ENCODE measurements at places on chromosomes 3 and 15.

DNA sequence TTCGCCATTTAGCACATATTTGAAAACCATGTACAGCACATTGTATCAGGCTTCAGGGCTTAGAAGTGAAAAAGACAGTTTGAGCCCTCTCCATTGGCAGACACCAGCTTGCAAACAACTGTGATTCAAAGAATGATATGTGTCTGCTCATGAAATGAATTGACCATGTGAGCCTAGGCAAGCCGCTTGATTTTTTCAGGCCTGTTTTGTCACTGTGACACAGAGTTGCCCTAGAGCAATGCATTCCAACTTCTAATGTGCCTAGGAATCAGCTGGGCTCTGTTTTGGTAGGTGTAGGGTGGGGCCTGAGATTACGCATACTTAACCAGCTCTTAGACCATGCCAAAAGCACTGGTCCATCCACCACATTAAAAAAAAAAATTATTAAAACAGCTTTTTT, 53.0 kb downstream of the ATP2C1 start:
- no peak for DNase-seq

DNA sequence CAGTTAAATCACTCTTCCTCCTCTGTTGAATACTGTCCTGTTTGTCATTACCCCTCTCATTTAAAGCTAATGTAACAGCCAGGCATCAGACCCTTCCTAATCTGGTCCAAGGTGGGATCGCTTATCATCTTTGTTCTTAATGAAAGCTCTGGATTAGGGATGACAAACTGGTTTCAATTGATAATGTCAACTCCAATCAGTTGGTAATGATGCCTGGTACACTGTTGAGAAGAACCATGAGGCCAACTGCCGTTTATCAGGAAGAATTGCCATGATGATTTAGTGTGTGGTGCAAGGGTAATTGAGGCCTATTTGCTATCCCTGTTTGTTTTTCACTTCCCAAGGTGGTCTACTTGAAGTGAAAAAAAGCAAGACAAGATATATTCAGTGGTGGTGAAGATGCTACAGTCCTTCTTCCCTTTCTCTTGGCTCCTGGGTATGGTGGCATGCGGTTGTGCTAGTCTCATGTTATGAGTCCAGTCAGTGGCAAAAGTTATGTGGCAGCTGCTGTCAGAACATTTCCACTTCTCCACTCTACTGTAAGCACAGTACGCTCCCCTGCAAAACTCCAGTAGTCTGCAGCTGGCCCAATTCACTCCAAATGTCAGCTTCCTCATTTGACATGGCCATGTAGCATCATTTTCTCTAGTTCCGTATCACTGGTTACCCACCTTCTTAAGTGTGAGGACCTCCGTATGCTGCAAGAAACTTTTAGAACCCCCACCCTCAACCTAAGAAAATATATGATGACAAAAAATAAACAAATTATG, 72.5 kb downstream of the MORC1 start:
- no peak for DNase-seq

DNA sequence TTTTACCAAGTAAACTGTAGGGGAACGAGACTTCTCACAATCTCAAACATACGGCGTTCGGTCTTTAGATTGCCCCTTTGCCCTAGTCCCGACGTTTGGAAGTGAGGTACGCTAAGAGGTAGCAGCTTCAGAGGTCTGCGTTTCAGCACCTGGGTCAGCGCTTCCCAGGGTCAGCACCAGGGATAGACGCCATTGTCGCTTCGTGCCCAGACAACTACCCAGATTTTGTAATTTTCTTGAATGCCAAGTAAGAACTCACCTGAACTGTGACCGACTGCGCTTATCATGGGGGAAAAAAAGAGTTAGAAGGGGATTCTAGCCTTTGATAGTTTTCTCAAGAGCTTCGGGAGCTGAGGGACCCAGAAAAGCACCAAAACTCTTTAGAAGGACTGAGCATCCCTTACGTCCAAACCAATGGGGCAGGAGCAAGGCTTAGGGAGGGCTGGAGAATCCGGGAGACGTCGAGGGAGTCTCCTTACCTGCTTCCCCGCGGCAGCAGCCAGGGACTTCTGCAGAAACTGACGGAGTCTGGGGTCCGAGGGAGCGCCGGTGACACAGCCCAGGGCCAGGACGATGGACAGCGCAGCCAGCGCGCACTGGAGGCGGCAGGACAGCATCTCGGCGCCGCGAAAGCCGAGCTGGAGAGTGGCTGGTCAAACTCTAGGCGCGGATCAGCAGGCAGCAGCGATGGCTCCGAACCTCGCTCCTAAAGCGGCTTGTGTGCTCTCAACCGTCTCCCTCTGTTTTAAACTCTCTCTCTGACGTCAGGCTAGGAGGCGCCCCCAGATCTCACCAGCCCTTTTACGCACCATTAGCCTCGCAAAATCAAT, at the start of gene SST:
Gene SST, minus strand, starts transcription at position 720 of the 830 bp plus-strand sequence. Its CDS starts 103 bp downstream, at position 617.
- DNase-seq = peak; percentile 56

GRCh38 chr3:172627057-172627809, 83.6 kb downstream of the NCEH1 start:
- DNase-seq = peak; percentile 28

- peak; percentile 58 for DNase-seq
Measured at GRCh38 chr3:178454726-178455125, 81.5 kb upstream of the KCNMB2 start.

- no peak for DNase-seq
Measured at GRCh38 chr3:94372026-94372425, 309.2 kb downstream of the NSUN3 start.

GRCh38 chr3:47791193-47791855, 9.6 kb upstream of the SMARCC1 start:
- DNase-seq = no peak

- no peak for DNase-seq
Measured at GRCh38 chr3:61820306-61820992, 259.1 kb downstream of the PTPRG start.

- no peak for DNase-seq
Measured at GRCh38 chr3:158642005-158642404, 2.3 kb upstream of the GFM1 start.

- no peak for DNase-seq
Measured at GRCh38 chr15:76625267-76625666, 279.9 kb downstream of the SCAPER start.

DNA sequence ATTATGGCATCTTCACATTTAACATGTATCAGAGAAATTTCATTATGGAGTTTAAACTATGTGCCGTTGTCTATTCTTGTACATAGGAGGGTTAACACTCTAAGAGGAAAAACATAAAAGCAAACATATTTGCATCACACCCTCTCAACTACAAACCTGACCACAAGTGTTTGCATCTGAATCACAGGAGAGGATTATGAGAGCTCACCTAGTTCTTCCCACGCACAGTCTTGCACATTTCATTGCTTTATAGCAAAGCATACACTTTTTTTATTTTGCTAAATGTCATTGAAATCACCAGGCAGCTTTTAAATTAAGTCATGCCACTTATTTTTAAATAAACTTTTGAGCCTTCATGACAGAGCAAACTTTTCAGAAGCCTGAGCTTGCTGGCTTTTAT, 12.5 kb downstream of the TRAT1 start:
- DNase-seq = no peak

DNA sequence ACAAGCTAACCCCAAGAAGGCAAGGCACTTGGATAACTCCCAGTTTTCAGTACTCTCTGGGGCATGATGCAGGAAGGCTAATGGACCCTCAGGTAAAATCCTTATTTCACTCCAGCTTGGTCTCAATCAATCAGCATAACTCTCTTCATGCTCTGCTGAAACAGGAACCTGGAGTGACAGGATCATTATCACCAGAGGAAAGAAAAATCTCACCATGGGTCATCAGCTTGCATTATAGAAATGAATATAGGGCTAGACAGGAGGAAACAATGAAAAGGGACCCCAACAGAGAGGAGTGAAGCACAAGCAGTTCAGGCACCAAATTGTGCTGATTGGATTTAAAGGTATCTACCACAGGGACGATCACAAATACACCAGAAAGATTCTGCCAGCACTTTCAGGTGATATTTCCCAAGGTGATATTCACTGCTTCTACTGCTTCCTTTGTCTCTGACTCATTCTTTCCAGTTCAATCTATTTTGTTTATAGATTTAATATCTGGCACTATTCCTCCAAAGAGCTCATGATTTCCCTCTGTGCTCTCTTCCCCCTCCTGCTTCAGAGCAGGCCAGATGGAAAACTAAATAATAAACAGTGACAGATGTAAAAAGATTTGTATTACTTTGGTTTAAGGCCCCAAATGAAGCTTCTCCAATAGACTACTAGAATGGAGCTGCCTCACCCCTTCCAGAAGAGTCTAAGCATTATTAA, 22.9 kb upstream of the THUMPD3 start:
- no peak for DNase-seq

DNA sequence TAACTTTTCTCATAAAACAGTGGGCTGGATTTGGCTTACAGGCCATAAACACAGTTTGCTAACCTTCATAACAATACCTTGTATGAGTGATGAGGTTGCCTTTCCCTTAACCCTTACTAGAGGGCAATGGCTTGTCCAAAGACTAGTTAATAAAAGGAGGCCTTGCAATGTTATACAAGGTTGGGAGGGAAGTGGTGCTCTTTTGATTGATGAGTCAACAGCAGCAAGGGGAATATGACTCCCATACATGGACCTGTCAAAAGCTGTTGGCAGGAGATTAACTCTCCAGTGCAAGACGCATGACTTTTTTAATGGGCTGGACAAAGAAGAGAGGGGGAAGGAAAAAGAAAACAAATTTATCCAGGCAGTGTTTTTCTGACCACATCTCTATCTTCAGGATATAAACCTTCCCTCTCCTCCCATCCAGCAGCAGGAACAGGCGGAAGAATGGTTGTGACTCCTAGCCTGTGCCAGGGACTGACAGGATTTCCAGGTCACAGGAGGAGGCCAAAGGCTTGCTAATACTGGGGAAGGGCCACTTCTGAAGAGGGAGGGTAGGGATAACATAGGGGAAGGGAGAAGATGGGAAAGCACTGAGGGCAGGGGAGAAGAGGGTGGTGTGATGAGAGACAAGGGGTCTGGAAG, 35.2 kb upstream of the ARL14 start:
- peak; percentile 33 for DNase-seq

GRCh38 chr3:106428565-106428994, 559.8 kb upstream of the CBLB start:
- peak; percentile 99 for DNase-seq

DNA sequence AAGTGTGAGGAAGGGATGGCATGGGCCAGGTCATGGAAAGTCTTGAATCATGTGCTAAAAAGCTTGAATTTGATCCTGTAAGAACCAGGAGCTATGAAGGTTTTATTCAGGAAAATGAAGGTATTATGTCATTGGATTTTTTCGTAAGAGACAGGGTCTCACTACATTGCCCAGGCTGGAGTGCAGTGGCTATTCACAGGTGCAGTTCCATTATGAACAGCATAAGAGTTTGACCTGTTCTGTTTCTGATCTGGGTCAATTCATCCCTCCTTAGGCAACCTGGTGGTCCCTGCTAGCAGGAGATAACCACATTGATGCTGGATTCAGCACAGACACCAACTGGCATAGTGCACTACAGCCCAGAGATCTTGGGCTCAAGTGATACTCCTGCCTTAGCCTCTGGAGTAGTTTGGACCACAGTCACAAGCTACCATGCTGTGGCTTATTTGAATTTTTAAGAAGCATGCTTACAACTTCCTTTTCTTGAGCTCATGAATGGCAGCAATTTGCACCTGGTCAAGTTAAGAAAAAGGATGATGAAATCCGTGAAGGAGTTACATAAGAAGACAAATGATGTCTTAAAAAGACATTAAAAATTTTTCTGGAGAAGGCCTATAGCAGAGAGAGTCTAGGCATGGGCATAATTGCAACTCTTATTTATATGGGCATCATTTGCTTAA, 79.1 kb downstream of the CADPS start:
- no peak for DNase-seq

DNA sequence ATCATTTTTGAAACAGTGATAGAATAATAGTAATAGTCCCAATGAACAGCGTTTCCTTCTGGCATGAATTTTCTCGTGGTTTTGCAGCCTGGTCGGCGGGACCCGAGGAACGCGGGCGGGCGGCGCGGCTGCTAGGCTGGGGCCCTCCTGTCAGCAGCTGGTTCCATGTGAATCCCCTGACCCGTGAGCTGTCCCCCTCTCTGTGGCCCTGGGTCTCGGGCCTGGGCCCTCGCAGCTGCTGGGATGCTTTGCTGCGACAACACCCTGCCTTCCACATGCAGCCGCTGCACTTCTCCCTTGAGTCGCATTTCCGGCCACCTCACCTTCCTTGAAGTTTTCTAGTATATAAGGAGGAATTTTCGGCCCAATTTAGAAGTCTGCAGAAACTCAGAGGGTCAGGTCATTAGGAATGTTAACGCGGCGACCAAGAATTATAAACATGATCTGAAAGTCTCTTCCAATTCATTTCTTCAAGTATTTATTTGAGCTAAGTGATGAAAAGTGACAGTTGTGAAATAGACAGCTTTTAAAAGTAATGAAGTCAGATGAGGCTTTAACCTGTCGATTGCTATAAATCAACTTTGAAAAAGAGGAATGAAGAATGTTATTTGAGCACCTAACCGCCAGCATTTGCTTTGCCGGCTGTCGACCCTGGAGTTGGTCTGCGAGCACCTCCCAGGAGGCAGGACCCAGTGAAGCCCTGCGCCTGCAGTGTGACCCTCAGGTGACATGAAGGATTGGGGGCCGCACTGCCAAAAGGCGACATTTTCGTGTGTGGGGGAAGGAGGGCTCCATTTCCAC, 27.7 kb downstream of the NR2F2 start:
- no peak for DNase-seq

- DNase-seq = no peak
Measured at GRCh38 chr15:62711691-62712454, 330.7 kb upstream of the TPM1 start.

GRCh38 chr15:60418096-60418495, 20.3 kb upstream of the ANXA2 start:
- no peak for DNase-seq

GRCh38 chr15:93124126-93124525, 35.1 kb upstream of the RGMA start:
- DNase-seq = no peak

DNA sequence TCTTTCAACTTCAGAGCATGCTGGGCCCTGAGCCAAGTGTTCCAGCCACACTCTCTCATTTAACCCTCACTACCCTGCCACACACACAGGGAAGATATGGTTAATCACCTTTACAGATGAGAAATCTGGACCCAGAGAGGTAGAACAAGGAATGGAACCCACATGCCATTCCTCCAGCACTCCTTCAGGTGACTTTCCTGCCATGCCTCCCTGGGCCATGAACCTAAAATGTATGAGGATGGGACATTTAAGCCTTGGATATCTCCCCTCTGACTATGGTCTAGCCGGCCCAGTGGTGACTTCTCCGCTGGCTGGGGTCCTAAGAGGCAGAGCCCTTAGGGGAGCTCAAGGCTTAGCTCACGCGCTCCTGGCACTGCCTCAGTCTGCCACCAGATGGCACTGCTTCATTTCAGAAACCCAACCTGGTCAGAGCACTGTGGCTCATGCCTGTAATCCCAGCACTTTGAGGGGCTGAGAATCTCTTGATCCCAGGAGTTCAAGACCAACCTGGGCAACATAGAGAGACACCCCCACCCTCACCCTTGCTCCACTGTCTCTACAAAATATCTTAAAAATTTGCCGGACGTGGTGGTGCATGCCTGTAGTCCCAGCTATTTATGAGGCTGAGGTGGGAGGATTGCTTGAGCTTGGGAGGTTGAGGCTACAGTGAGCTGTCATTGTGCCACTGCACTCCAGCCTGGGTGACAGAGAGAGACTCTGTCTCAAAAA, 2.2 kb upstream of the DCAF1 start:
- peak; percentile 73 for DNase-seq
